ENCODE measurements at places on chromosomes 12 and 14.
A peak's percentile ranks its signal among the peaks of the same experiment; 100 is the strongest.

GRCh38 chr12:121628037-121628436, 1.7 kb downstream of the ORAI1 start:
- no peak for DNase-seq

DNA sequence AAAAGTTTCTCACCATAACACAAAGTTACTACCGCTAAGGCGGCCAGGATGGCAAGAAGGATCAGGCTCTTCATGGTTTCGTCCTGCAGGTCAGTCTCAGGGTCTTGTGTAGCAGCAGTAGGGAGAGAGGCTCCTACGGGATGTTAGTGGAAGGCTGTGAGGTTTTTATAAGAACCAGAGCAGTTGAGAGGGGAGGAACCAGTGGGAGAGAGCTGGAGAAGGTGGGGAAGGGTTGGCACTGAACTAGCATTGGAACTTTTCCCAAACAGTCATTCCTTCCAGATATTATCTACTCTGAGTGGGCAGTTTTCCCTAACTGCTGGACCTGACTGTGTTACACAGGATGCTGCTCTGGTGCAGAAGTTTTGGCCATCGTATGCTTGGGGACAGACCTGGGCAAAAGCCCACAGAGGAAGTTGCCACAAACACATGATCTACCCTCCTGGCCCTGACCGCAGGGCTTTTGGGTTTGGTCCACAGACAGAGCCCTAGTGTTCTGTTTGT, at the start of gene MGP:
Gene MGP (minus strand): TSS at position 137 of the 504 bp plus-strand sequence. CDS start 63 bp downstream, at position 74.
- DNase-seq, result no peak

- DNase-seq, result no peak
Measured at GRCh38 chr12:8665759-8666158, 3.1 kb upstream of the MFAP5 start.

DNA sequence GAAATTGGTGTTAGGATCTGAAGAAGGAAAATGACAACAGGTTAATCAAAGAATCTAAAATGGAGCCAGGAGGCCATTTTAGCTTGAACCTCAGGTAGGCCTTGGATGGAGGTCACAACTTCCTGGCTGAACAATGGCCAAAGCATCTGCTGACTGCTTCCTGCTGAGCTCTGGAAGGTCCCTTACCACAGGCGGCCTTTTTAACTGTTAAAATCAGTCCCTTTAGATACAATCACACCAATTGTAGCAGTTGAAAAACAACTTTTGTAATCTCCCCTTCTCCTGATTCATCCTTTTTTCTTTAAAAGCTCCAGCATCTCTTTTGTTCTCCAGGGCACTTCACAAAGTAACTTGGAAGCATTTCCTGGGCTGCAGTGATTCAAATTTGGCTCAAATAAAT, 388.8 kb downstream of the PDZRN4 start:
- no peak for DNase-seq

- DNase-seq, result no peak
Measured at GRCh38 chr12:103513875-103514274, 18.1 kb upstream of the C12orf42 start.

DNA sequence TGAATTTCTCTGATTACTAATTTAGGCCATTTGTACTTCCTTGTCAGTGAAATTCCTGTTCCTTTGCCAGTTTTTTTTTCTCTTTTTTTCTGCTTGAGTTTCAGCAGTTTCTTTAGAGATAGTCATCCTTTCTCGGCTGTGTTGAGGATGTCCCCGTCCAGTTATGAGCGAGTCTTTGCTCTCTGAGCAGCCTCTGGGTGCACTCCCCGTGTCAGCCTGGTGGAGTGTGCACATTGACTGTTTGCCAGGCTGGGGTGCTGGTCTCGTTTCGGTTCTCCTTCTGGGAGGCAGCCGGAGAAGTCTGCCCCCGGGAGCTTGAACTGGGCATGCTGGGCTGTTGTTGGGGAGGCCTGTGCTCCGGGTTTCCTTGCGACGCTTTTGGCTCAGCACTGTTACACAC, 3.0 kb downstream of the PACS2 start:
- DNase-seq, result no peak

- no peak for DNase-seq
Measured at GRCh38 chr14:94115631-94116030, 5.1 kb downstream of the IFI27 start.

GRCh38 chr12:66629138-66629870, 49.6 kb downstream of the GRIP1 start:
- DNase-seq, result no peak

DNA sequence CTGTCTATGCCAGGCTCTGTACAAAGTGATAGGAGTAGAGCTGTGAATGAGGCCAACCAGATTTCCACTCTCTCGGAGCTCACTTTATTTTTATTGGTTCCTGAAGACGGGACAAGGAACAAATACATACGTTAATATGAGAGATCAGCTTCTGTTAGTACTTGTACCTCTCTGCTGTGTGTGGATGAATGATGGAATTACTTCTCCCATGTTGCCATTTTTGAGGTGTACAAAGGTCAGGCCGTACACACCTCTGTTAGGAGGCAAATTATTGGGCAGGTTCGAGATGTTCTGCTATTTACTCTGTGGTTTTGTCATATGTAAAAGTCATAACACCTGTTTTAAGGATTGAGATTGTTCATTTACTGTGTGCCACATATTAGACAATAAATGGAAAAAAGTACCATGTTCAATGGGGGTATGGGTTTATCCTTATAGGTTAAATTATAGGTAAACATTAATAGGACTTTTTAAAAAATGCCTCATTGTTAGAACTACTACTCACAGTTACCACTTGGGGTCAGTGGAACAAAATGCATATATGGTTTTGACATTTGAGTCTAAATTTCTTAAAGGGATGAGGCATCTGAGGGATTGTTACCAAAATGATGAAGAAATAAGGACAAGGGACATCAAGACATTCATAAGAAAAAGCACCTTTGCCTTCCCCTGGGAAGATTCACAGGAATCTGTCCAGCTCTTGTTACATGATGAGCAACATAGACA, 26.9 kb downstream of the WBP11 start:
- no peak for DNase-seq

GRCh38 chr12:98438656-98439230, 76.6 kb upstream of the TMPO start:
- DNase-seq, result no peak

- DNase-seq, result no peak
Measured at GRCh38 chr12:121933522-121934308, 15.3 kb downstream of the CFAP251 start.

GRCh38 chr12:68796399-68796798, 11.6 kb upstream of the MDM2 start:
- no peak for DNase-seq

- no peak for DNase-seq
Measured at GRCh38 chr14:67516676-67517075, 16.4 kb upstream of the PLEKHH1 start.

DNA sequence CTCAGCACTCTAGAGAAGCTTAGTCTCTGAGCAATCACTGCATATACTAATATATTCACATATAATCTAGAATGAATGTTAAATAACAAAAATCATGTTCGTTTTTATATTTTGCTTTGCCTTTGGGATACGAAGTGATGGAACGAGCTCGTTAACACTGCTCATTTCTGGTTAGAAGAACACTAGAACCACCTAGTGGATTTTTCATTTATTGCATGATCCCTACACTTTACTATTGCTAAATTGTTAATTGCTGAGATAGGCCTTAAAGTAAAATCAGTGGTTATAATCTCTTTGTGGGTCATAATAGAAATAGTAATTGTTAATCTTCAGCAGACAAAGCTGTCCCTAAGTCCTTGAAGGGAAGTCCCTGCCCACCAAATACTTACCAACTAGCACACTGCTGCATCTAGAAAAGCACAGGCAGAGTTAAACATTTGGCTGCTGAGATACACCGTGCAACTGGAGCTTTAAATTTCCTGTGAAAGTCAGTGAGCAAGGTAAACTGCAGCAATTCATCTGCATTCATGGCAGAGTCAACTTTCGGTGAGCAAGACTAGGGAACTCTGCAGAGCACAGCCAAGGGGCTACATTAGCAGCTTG, 353.7 kb downstream of the APAF1 start:
- DNase-seq, result peak; percentile 60

GRCh38 chr12:76366163-76366562, 17.9 kb upstream of the BBS10 start:
- no peak for DNase-seq

DNA sequence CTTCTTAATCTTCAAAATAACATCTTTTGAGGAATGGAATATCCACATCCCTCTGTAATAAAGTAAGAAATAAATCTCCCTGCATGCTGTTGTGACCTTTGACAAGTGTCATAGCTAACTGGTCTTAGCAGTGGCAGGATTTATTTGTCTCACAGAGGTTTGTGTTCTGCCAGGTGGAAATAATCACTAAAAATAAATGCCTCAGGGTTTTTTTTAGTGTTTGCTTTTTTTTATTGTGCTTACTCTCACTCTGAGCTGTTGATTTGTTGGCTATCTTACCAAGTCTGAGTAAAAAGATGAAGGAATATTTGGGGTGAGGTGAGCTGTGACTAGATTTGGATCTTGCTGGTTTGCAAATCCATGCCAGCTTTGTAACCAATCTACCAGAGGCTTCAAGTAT, 285.4 kb downstream of the ALG10B start:
- no peak for DNase-seq

- DNase-seq, result no peak
Measured at GRCh38 chr12:6364044-6364374, 11.4 kb downstream of the SCNN1A start.

- no peak for DNase-seq
Measured at GRCh38 chr14:91985521-91986255, 38.2 kb upstream of the FBLN5 start.

DNA sequence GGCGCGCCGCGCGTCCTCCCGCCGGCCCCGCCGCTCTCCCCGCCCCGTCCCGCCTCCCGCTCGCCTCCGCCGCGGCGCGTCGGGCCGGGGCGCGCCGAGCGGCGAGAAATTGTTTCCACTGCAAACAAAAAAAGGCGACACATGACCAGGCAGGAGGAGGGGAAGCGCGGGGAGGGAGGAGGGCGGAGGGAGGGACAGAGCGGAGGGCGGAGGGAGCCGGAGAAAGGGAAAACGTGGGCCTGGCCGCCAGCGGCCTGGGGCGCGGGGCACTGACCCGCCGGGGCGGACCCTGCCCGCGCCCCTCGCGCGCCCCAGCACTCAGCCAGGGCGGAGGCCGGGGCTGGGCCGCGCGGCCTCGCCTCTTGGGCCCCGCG, at the start of gene FOXN3:
Gene FOXN3 (minus strand): TSS at position 143 of the 374 bp plus-strand sequence. CDS start 4,757 bp downstream, outside the sequence.
- peak; percentile 91 for DNase-seq

DNA sequence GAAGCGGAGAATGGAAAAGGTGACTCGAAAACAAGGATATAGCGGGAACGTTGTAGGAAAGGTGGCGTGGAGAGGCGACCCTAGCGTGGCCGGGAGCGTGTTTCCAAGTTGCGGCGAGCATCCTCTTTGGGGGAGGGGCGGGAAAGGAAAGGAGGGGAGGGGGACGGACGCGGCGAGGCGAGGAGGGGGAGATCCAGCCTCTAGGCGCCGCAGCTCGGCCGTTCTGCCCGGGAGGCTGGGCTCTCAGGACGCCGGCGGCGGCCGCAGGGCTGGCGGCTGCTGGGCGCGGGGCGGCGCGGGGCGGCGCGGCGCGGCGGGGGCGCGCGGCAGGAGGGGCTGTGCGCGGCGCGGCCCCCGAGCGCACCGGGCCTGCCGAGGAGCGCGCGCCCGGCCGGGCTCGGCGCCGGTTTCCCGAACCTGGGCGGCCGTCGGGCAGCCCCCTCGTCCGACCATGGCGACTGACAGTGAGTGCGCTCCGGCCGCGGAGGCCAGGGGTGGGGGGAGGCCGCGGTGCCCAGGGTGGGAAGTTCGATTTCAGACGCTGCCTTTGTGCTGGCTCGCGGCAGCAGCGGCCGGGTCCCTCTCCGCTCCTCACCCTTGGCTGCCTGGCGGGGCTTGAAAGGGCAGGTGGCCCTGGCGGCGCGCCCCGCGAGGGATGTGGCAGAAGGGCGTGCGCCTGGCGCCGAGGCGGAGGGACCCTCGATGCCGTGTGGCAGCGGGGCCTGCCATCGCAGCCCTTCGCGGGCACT, 50.3 kb downstream of the SNAPC1 start:
- peak; percentile 50 for DNase-seq

DNA sequence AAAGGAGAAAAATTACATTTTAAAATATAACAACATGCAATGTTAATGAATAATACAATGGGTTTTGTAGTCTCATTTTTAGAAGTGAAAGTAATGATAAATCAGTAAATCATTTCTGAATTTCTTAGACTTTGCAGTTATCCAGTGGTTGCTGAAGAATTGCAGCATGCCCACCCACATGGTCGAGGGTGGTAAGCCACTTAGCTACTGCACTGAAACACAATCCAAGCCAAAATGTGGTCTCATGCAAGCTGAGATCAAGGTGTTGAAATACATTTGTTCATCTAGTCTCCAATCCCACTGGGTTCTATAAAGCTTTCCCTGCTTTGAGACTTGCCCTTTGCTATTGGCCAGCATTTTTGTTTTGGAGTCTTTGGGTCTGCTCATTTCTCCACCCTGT, 247.9 kb downstream of the NELL2 start:
- DNase-seq, result no peak

DNA sequence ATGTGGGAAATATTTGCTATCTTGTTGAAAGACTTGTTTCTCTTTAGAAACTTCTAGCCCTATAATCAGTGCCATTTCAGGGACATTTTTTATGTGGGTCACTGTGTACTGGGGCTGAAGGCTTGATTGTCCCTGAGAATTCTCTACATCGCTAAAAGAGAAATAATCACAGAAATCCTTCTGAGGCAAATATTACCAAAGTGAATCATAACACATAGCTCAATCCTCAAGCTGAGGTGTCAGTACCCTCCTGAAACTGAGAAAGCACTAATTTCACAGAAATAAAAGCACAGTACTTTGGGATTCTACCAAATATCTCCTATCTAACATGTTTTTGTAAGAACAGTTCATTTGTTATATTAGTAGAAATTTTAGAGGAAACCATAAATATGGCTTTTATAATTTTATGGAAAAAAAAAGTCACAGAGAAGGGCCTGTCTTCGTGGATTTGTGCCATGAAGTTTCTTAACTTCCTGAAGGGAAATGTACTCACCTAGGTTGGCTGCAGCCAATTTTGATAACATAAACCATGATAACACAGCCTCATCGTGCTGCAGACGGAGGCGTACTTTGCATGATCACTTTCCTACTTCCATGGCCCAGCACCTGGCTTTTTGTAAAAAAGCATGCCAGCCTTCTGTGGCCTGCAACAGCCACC, 163.7 kb upstream of the HIF1A start:
- DNase-seq, result no peak

DNA sequence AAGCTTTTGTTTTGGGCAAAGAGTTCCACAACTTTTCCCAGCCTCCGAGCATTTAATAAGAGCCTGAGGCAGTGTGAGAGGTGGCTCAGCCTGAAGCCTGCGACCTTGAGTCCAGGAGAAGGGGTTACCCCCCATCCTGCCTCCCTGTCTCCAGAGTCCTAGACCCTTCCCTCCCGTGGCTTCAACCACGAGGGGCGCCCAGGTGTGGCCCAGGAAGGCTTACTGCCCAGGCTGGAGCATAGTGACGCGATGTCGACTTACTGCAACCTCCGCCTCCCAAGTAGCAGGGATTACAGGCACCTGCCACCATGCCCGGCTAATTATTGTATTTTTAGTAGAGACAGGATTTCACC, 641 bp downstream of the LRRC43 start:
- no peak for DNase-seq

- no peak for DNase-seq
Measured at GRCh38 chr12:54683398-54683797, 35.2 kb upstream of the DCD start.

GRCh38 chr12:76518699-76519098, 40.9 kb downstream of the OSBPL8 start:
- DNase-seq, result no peak

- DNase-seq, result no peak
Measured at GRCh38 chr12:91924827-91925226, 220.8 kb downstream of the BTG1 start.

Data from GM13976 (cell line).